ENCODE measurements at places on chromosomes 12 and 14.

- DNase-seq: no peak
These were observed 32.1 kb upstream of the AMIGO2 start for GRCh38 chr12:47111854-47112253.

DNA sequence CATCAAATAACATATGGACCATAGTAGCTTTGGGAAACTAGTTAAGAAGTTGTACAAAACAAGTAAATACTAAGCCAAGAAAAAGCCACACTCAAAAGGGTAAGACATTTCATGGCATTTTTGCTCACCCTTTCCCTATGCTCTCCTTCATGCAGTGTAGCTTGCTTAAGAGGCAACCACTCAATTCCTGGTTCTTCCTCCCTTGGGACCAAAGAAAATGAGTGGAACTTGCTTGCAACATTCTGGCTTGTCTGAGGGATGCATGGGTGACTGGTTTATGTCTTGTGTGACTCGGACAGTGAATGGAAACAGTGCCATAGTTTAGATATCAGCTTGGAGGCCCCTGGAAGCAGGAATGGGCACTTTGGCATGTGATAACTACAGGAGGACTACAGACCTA, 252.0 kb upstream of the ARID2 start:
- no peak for DNase-seq

- no peak for DNase-seq
These were observed 48.1 kb downstream of the ADCK1 start for GRCh38 chr14:77848031-77848430.

DNA sequence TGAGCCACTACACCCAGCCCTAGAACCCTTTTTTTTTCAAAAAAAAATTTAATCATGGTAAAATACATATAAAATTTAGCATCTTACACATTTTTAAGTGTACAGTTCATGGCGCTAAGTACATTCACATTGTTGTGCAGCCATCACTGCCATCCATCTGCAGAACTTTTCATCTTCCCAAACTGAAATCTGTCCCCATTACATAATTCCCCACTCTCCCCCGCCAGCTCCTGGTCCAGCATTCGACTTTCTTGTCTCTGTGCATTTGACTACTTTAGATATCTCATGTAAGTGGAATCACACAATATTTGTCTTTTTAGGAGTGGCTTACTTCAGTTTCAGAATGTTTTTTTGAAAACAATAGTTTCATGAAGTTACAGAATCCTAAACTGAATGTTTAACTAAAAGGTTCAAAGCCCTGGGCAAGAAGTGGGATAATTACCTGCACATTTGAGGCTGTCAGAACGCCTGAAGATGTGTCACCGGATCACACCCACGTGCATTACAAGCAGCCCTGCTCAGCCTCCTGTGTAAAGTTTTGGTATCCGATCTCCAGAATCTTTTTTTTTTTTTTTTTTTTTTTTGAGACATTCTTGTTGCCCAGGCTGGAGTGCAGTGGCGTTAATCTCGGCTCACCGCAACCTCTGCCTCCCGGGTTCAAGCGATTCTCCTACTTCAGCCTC, 12.7 kb downstream of the EML1 start:
- no peak for DNase-seq

- no peak for DNase-seq
These were observed 394.1 kb downstream of the BCAT1 start for GRCh38 chr12:24554612-24555295.

- no peak for DNase-seq
These were observed 7.6 kb upstream of the NUMB start for GRCh38 chr14:73465823-73466532.
